Hypothalamus (tissue), 51 donors: ENCODE measurements at places on chromosomes 4 and X.

- no peak for DNase-seq
Measured at GRCh38 chrX:112779139-112779538, 61.5 kb downstream of the AMOT start.

DNA sequence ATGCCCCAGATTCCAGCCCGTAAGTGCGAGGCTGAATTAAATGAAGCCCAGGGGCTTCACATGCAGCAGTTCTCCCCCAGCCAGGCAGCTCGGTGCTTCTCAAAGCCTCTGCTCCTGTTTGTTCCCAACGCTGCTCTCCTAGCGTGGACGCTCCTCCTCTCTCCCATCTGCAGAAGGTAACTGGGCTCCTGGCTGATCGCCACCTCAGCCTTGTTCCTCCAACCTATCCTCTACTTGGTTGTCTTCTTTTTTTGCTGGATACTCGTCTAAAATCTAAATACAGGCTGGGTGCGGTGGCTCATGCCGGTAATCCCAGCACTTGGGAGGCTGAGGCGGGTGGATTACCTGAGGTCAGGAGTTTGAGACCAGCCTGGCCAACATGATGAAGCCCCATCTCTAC is 70.3 kb downstream of the NSUN7 start:
- DNase-seq, result no peak

DNA sequence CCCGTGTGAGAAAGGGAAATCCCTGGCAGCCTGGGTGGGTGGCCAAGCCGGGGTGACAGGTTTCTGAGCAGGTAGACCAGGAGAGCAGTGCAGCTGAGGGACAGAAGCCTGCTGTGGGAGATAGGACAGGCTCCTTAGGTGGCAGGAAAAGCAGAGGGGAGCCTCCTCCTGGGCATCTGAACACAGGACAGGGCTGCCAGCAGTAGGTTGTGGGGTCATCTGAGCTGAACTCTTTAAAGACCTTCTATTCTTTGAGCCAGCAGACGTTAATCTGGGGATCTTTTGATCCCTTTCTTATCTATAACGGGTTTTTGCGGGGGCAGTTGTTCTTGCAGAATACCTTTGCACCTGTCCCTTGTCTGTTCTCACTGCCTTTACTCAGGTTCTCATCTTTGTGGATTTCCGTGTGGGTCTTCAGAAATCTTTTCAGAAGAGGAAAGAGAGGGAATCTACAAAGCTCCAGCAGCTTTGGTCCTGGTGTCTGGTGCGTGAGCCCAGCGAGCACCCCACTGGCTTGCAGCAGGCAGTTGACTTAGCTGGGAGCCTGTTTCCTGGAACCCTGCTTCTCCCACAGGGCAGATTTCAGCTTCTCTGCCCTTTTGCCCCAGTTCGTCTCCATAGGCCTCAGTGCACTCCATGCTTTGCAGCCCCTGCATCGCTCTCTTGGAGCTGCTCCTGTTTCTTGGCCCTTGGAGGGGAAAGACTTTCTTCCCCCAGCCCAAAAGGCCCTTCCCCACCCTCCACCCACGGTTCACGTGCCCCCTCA is 35.8 kb upstream of the TADA2B start:
- DNase-seq, result no peak

DNA sequence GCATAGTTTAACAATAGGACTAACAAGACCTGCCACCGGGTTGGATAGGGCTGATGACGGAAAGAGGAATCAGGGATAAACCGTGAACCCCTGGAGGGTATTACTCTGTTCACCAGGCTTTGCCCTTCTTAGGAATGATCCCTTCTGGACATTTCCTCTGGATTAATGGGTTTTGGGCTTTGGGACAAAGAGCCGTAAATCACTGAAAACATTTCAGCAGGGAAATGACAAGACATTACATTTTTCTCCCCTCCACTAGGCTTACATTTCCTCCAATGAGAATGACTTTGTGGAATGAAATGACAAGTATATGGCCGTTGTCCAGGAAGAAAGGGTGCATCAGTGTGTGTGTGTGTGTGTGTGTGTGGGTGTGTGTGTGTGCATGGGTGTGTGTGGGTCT is 25.9 kb upstream of the RBPJ start:
- no peak for DNase-seq

GRCh38 chrX:153381684-153382532 is 19.2 kb downstream of the PNMA6E start:
- DNase-seq, result peak; percentile 11

DNA sequence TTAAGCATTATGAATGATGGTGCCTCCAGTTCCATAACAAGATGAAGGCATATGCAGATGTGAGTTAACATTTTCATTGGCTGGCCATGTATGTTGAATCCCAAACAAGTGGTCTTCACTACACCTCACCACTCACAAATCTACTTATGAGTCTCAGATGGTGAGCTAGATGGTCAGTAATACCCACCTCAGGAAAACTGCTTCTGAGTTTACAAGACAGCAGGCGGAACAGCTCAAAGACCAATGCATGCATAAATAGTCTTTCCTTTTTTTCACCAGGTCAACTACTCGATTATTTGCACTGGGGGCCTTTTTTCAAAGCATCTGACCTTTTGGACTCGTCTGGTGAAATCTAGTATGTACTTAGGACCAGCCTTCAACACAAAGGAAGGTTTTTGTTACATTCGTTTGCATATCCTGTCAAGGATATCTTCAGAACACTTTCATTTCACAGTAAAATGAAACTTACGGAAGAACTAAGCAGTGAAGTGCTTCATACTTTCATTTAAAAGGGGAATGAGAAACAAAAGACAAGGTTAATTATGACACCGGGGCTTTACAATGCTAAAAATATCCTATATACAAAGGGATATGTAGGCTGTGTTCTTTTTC is 23.1 kb upstream of the TLR7 start:
- DNase-seq, result no peak

GRCh38 chr4:139740531-139741041 is 75.0 kb downstream of the MGST2 start:
- DNase-seq, result peak; percentile 55

- no peak for DNase-seq
Measured at GRCh38 chr4:163558539-163559044, 64.1 kb downstream of the TMA16 start.

GRCh38 chr4:167989815-167990214 is 102.5 kb upstream of the ANXA10 start:
- no peak for DNase-seq

GRCh38 chr4:132592340-132592739 is 556.8 kb upstream of the PCDH10 start:
- no peak for DNase-seq

DNA sequence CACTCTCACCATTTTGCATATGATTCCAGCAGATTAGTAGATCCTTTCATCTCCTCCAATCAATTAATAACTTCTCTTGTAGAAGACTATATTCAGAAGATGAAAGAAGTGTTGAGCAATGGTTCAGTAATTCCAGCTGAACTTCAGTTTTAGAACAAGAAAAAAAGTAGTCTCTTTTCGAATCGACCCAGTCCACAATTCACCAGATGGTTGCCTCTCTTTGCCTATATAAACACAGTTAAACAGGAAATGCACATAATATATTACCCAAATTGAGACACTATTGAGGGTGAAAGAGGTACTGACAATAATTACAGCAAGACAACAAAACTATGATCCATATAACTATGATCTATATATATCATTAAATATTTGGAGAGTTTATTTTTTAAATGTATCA is 16.8 kb upstream of the FAM241A start:
- no peak for DNase-seq

GRCh38 chr4:75015627-75016026 is 82.7 kb downstream of the PARM1 start:
- no peak for DNase-seq

- DNase-seq, result no peak
Measured at GRCh38 chr4:93645120-93645519, 183.4 kb upstream of the ATOH1 start.

- no peak for DNase-seq
Measured at GRCh38 chr4:6688879-6689505, 4.7 kb upstream of the S100P start.

DNA sequence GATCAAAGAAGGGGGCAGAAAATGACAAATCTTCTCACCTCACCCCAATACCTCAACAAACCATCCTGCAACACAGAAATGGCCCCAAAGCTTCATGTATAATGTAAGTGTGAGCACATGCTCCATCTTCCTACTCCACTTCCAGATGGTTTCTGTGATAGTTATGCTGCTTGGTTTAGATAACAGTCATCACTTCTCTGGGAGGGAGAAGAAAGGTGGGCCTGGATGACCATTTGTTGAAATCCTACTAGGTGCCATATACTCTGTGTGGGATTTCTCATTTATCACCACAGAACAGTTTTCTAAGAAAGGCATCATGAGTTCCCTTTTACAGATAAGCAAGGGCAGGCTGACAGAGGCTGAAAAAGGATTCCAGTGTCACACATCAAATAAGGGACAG is 31.3 kb upstream of the NXF3 start:
- DNase-seq, result no peak

GRCh38 chrX:152276277-152276676 is 137.9 kb upstream of the MAGEA10 start:
- no peak for DNase-seq

- DNase-seq, result peak; percentile 24
Measured at GRCh38 chrX:153800177-153800722, 5.8 kb downstream of the SSR4 start.

DNA sequence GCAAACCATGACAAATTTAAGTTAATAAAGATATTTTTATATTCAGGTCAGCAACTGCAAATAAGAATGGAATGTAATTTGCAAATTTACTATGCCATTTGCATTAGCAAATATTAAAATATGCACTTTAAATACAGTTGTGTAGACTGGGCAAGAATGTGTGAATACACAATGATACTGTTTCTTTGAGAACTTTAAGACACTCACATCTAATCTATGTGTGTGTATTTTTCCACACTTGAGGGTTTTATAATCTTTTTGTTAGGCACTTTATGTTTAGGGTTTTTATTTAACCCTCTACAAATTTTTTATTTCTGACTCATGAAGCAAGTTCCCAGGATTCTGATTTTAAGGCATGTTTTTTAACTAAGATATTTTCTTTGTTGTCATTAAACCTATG is 23.9 kb upstream of the NDNF start:
- DNase-seq, result no peak

GRCh38 chr4:122815248-122815647 is 11.4 kb upstream of the FGF2 start:
- no peak for DNase-seq

DNA sequence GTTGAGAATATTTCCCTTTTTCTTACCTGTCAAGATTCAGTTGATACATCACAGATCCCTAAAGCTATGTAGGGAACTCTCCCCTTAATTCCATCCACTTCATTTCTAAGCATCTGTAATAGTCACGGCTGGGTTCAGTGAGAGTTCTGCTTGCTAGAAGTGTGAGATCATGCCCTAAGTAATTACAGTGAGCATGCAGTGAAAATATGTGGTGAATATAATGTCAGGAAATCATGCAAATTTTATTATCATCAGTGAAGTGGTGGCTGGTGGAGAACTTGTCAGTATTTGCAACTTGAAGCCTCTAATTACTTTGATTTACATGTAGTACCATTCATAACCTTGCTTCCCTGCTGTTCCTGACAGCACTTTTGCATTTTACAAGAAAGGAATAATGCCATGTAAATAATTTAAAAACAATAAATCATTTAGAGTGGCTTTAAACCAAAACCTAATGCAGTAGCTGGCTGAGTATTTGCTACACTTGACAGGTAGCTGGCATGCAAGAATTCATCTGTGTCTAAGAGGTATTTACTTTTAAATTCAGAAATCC is 28.3 kb upstream of the CFAP299 start:
- no peak for DNase-seq

GRCh38 chrX:104935581-104935980 is 284.9 kb downstream of the TEX13A start:
- DNase-seq, result no peak

DNA sequence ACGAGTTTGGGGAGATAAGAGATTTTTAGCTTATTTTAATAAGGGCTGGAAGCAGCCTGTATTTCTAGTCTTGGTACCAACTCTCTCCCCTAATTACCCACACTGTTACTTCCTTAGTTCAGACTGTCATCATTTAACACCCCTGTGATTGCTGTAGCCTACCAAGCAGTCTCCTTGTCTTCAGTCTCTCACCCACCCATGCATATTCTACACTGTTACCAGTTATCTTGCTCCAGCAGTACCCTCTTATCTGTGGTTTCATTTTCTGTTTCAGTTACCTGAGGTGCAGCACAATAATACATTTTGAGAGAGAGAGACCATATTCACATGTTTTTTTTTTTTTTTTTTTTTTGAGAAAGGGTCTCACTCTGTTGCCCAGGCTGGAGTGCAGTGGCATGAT is 80.2 kb downstream of the DIAPH2 start:
- no peak for DNase-seq

GRCh38 chrX:136953867-136954787 is 73.6 kb upstream of the RBMX start:
- DNase-seq, result peak; percentile 1

- no peak for DNase-seq
Measured at GRCh38 chr4:39472396-39472795, 13.5 kb downstream of the LIAS start.

- no peak for DNase-seq
Measured at GRCh38 chr4:125184116-125184515, 130.6 kb upstream of the FAT4 start.

- DNase-seq, result no peak
Measured at GRCh38 chr4:73139245-73139644, 69.7 kb upstream of the COX18 start.

GRCh38 chr4:16027626-16028025 is 56.2 kb downstream of the PROM1 start:
- no peak for DNase-seq

- no peak for DNase-seq
Measured at GRCh38 chr4:107896158-107896645, 35.1 kb upstream of the CYP2U1 start.

DNA sequence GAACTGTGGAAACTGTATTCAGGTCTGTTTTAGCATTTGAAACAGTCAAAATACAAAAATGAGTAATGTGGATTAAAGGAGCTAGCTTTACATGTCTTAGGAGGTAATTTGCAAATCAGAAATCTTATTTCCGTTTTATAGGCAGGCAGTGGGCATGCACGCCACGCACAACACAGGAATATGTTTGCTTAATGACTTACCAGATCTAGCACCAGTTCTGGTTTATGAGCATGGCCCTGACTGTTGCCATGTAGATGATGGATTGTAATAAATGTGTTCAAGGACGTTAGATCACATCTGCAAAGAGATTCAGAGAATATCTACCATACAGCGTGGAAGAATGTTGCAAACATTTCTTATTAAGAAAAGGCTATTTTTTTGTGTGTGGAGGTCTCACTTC is 344.5 kb upstream of the NR3C2 start:
- DNase-seq, result no peak

- DNase-seq, result no peak
Measured at GRCh38 chrX:72094894-72095293, 36.8 kb downstream of the RTL5 start.

- DNase-seq, result no peak
Measured at GRCh38 chr4:74097116-74097515, 1.9 kb downstream of the CXCL2 start.

GRCh38 chr4:84401701-84402306 is 97.3 kb downstream of the NKX6-1 start:
- no peak for DNase-seq

GRCh38 chr4:7183161-7183560 is 9.2 kb upstream of the SORCS2 start:
- DNase-seq, result no peak
